CD4-positive, alpha-beta T cell treated with Interleukin-10 for 1 hour (primary cell): ENCODE measurements at places on chromosomes 2 and 18.

- DNase-seq: no peak
Observed at GRCh38 chr2:45469314-45470099, 141.6 kb downstream of the SRBD1 start.

- no peak for DNase-seq
Observed at GRCh38 chr2:127542231-127542630, 6.7 kb downstream of the MYO7B start.

- DNase-seq: no peak
Observed at GRCh38 chr2:234852035-234852434, 99.8 kb upstream of the SH3BP4 start.

GRCh38 chr2:120831891-120832290 lies 96.2 kb downstream of the GLI2 start:
- DNase-seq: no peak

DNA sequence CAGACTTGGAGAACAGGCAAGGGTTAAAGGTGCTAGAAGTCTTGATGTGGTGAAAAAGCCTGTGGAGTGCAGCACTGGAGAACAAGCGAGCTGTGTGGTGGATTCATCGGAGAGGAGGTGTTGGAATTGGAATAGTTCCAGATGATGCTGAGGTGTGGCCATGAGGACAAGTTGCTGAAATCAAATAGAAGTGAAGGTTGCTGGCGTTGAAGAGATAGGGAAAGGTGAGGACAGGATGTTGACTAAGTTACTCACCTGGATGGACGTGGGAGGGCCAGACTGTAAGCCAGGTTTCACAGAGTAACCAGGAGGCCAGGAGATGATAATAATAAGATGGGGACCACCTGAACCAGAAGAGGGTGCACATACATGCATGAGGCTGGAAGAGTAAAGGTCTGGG lies 173.4 kb downstream of the DIS3L2 start:
- no peak for DNase-seq

GRCh38 chr2:110980339-110981062 lies 140.2 kb upstream of the BCL2L11 start:
- no peak for DNase-seq

DNA sequence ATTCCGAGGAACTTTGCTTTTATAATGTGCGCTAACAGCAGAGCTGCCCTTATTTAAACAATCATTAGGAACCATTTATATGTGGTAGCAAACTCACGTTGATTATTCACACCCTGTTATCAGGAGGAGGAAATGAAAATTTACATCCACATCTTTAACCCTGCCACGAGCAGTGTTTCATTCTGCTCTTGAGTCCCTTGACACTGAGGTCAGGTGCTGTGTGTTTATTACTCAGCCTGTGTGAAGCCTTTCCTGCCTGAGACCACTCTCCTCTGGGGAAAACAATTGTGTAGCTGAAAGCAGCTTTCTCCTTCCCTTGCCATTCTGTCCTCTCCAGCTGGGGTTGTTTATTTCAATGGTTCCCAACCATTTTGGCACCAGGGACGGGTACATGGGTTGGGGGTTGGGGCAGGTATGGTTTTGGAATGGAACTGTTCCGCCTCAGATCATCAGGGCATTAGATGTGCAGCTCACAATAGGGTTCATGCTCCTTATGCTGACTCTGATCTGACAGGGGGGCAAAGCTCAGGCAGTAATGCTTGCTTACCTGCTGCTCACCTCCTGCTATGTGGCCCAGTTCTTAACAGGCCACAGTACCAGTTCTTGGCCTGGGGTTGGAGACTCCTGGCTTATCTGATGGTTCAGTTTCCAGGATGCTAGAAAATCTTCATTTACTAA lies 651.1 kb downstream of the TDRD15 start:
- no peak for DNase-seq

GRCh38 chr2:85750587-85751575 lies 2.9 kb upstream of the ATOH8 start:
- peak; percentile 58 for DNase-seq

- peak; percentile 28 for DNase-seq
Observed at GRCh38 chr2:191811807-191812602, 34.9 kb downstream of the CAVIN2 start.

DNA sequence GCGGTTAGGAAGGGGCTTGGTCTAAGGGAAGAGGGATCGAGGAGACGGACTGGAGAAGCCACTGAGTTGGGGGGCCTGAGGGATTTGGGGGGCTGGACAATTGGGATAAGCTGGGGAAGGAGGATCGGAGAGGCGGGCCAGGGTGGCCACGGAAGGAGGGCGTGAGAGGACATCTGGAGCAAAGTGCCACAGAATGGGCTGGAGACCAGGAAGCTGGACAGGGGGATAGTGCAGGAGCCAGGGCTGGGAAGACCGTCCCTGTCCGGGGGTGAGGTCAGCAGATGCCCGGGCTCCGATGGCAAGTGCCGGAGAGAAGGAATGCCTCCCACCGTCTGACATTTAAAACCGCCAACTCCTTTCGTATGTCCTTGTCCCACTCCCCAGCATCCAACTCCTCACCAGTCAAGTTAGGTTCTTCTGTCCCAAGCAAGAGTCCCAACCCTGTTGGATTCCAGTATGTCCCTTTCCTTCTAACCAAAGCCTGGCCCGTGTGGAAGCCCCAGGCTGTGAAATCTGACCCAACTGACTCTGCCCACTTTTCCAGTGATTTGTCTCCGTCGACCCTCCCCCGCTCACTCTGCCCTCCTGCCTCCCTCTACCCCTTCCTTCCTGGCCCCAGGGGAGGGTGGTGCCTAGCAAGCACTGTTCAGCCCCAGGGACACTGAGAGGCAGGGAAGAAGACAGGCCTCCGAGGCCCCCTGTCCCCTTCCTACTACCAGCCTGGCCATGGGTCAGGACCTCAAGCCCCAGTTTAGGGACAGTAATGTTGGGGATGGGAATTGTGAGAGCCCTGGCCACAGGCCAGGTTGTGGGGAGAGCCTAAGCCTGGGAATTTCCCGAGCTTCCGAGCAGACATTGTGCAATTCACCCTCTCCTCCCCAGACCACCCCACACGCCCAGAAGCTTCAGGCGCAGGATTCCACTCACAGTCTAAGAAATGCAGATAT lies 31.5 kb upstream of the TMBIM1 start:
- no peak for DNase-seq

- no peak for DNase-seq
Observed at GRCh38 chr2:206555721-206556120, 86.6 kb upstream of the FAM237A start.

DNA sequence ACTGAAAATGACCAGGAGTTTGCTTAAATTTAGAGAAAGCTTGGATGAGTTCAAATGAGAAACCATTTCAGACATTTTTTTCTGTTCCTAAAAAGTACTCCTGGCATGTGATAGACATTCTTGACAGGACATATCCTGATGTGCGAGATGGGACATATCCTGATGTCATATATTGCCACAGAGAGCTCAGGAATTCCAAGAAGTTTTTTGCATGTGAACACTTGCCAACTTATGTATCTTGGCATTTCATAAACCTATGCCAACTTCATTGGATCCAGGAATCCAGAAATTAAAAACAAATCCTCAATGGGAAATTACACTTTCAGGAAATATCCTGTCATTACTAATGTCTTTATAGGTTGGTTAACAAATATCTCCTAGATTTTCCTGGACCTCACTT lies 2.9 kb upstream of the SERPINB3 start:
- no peak for DNase-seq

- DNase-seq: peak; percentile 54
Observed at GRCh38 chr2:152036611-152037469, 62.0 kb downstream of the CACNB4 start.

GRCh38 chr2:232183279-232183678 lies 195.3 kb upstream of the ALPP start:
- DNase-seq: no peak

- no peak for DNase-seq
Observed at GRCh38 chr2:148614322-148615049, 30.1 kb upstream of the EPC2 start.

DNA sequence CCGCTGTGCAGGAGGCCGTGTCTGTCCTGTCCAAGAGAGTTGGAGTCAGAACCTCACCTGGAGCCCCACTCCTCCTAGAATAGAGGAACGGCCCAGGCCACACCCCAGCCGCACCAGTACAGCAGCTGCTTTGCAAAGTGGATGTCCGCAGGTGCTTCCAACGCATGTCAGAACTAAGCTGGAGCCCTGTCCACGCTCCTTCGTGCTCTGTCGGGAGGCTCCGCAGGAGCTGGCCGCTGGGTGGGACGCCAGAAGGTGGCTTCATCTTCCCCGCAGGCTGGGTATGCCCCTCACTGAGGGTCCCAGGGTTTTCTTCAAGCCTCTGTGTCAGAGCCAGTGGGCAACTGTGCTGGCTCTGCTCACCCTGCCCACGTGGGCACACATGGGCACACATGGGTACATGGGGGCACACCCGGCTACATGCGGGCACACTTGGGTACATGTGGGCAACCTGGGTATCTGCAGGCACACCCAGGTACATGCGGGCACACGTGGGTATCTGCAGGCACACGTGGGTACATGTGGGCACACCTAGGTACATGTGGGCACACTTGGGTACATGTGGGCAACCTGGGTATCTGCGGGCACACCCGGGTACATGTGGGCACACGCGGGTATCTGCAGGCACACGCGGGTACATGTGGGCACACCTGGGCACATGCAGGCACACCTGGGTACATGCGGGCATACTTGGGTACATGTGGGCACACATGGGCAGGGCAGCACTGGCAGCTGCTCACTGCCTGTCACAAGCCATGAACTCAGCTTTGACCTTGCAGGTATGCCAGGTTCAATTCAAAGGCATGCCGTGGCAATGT lies 67.1 kb upstream of the CTDP1 start:
- no peak for DNase-seq

GRCh38 chr2:85594715-85595300 lies 737 bp upstream of the RNF181 start:
- no peak for DNase-seq

- DNase-seq: no peak
Observed at GRCh38 chr2:133607679-133608078, 39.4 kb upstream of the NCKAP5 start.

DNA sequence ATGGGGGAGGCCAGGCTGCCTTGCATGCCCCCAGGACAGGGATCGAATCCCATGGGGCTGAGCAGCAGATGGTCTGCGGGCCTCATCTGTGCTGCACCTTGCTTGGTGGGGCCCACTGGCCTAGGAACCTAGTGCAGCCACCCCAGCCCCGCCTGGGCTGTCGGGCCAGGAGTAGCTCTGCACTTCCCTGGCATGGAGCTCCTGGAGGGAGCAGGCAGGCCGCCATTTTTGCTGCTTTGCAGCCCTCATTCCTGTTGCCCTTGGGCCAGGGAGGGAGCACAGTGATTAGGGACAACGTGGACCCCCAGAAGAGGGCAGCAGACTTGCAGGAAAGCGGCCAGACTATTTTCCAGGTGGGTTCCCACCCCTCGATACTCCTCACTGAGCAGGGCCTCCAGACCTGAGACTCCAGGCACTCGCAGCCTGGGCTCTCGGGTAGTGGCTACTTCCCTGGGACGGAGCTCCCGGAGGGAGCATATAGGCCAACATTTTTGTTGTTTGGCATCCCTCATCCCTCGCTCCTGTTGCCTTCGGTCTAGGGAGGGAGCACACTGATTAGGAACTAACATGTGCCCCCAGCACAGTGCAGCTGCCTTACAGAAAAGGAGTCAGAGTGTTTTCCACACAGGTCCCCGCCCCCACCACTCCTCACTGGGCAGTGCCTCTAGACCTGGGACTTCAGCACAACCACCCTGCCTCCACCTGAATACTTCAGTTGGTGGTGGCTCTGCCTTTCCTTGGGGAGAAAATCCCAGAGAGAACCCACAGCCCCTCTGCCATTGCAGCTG lies 99.5 kb downstream of the MAIP1 start:
- no peak for DNase-seq

DNA sequence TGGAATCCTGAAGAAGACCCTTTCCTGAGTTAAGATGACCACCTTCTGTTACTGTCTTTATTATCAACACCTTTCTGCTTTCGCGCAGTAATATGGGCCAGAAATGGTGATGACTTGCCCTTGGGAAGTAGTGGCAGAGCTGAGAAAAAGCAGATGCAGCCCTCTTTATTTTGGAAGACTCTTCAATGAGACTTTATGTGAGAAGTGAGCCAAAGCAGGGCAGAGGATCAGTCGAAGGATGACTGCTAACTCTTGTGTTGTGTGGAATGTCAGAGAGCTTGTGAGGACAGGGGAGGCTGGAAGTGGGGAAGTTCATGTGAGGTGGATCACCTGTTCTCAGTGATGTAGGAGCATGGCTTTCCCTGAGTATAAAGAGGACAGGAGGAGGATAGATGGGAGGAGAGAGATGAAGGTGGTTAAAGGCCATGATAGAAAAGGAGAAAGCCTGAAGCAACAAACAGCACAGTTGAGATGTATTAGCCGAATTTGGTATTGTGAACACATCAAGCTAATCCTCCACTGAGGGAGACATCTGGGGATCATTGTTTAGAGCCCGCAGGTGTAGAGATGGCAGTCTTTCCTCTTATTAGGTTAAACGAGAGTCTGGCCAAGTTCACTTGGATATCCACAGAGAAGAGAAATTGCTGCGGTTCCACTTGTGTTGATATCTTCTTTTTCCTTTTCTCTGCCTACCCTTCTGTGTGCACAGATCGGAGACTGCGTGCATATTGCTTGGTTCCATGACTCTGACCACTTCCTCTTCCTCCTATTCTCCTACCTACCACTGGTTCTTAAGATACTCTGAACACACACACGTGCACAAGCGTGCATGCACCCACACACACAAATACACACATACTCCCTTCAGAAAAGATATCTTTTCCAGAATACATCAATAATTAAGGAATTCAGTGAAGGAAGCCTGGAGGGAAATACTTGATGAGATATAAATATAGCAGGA lies 67.4 kb downstream of the SLC9A2 start:
- no peak for DNase-seq

DNA sequence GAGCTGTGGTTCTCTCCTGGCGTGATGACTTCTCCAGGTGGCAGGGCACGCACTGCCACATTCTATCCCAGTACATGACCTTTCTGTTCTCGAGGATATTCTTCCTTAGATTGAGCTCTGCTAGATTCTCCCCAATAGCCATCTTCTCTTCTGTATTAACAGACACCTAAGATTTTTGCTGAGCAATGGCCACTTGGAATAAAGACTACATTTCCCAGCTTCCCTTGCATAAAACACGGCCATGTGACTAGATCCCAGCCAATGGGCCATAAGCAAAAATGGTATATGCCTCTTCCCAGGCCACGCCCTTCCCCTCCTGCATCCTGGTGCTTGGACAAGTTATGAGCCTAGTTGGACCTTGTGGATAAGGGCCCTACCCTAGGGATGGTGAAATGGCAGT lies 82.1 kb downstream of the EIF2AK3 start:
- DNase-seq: no peak

GRCh38 chr18:35862119-35862640 lies 110.3 kb upstream of the RMP24 start:
- DNase-seq: no peak

- peak; percentile 6 for DNase-seq
Observed at GRCh38 chr18:55588111-55588869, at the start of gene TCF4. Gene TCF4 (minus strand): TSS chr18:55588192. CDS start chr18:55587116, 1,076 bp downstream.

GRCh38 chr2:10057231-10058107 lies 14.1 kb downstream of the KLF11 start:
- DNase-seq: no peak
